ENCODE measurements at places on chromosomes 12 and 14.

DNA sequence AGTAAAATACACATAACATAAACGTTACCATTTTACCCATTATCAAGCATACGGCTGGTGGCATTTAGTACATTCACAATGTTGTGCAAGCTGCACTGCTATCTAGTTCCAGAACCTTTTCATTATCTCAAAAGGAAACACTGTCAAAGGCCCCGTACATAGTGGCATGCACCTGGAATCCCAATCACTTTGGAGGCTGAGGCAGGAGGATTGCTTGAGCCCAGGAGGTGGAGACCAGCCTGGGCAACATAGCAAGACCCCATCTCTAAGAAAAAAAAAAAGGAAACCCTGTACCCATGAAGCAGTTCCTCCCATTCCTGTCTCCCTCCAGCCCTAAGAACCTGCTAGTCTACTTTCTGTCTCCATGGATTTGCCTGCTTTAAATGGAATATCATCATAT lies 7.4 kb upstream of the HVCN1 start:
- no peak for DNase-seq

- DNase-seq: no peak
Measured at GRCh38 chr12:1559676-1560091, 34.7 kb downstream of the FBXL14 start.

DNA sequence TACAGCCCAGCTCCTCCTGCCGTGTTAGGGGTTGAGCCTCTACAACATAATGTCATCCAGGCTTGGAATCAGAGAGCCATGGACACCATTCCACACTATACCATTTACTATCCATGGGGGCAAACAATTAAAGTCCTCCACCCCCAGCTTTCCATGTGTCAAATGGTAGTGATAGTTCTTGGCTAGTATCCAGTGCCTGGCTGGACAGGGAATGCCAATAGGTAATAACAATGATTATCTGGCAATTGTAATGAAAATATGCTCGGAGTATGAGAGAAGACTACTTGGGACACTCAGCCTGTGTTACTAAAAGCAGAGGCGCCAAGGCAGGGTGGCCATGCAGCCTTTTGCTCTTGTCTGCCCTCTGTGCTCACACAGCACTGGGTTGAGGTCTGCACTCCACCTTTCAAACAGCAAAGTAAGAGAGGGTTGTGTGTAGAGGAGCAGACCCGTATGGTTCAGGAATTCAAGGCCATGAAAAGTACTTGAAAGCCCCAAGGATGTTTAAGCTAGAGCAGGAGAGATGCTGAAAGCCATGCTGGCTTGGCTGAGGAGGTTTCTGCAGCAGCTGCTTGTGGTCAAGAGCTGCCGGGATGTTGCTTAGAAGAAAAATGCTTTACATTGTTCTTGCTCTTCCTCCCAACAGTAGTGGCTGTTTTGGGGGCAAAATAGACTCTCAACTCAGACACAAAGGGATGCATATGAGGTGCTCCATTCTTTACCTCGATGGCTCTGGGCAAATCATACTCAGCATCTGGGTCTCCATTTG lies 10.6 kb downstream of the SERPINA3 start:
- DNase-seq: no peak

DNA sequence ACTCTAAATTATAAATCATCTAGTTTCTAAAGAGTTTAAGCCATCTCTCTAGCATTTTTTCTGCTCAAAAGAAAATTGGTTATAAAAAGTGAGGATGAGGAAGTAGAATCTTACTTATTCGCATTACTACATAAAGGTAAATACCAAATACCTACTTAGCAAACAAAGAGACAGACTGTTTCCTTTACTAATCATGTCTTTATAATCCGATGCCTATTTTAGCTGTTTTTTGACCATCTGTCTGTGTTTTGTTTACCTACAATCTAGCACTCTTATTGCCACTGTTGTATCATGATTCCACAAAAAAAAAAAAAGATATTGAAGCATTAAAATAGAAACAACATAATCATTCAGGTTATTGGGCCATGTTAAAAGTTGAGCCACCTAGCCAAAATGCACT lies 396.2 kb downstream of the PAWR start:
- no peak for DNase-seq

DNA sequence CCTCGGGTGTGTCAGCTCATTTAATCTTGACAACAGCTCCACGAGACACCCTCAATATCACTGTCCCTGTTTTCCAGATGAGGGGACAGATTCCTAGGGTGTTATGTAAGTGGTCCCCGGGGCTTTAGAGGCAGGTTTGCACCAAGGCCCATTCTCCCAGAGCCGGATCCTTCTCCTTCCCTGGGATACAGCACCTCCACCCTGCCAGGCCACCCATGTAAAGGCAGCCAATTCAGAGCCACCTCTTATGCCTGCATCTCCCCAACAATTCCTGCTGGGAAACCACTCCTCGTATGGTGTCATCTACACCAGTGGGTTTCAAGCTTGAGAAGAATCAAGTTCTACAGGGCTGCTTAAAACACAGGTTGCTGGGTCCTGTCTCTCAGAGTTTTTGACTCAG lies 4.1 kb upstream of the CYP46A1 start:
- no peak for DNase-seq

DNA sequence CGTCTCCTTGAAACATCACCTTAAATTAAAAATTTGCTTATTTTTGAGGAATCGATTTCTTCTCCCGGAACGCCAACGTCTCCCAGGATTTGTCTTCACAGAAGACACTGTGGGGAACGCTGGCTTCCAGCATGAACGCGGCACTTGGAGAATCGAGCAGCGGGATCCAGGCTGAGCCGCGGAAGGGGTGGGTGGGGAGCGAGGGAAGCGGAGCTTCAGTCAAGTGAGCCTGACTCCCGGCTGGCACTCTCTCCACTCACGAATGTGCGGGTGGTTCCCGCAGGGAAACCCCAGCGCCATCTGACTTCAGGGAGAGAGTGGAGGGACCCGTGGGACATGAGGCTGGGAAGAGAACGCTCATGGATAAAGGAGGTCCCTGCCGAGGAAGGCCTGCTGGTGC lies 506.0 kb upstream of the TMEM132C start:
- DNase-seq: no peak

DNA sequence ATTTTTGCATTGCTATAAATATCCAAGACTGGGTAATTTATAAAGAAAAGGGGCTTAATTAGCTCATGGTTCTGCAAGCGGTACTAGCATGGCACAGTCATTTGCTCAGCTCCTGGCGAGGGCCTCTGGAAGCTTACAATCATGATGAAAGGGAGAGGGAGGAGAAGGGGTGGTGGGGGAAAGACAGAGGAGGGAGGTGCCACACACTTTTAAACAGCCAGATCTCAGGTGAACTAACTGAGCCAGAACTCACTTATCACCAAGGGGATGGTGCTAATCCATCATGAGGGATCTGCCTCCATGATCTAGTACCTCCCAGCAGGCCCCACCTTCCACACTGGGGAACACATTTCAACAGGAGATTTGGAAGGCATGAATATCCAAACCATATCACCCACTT lies 476.3 kb downstream of the PCNX1 start:
- DNase-seq: no peak

DNA sequence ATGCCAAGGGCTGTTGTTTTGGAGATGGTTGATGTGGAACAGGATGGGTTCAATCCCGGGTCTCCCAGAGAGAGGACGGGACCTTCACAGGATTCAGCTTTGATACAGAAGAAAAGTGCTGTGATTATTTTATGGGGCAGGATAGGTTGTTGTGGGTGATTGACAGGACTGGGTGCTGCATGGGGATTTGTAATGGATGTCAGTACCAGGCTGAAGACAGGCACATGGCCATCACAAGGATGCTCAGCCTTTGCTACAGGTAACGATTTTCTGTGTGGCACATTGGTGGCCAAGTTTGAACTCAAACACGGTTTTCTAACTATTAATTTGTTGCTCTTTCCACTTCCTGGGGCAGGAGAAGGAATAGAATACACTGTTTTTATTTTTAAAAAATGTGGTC lies 4.5 kb upstream of the GUCY2C start:
- no peak for DNase-seq

- no peak for DNase-seq
Measured at GRCh38 chr14:38544776-38545175, 288.9 kb upstream of the CLEC14A start.

GRCh38 chr12:121442028-121442948 lies 42.4 kb downstream of the RNF34 start:
- no peak for DNase-seq

DNA sequence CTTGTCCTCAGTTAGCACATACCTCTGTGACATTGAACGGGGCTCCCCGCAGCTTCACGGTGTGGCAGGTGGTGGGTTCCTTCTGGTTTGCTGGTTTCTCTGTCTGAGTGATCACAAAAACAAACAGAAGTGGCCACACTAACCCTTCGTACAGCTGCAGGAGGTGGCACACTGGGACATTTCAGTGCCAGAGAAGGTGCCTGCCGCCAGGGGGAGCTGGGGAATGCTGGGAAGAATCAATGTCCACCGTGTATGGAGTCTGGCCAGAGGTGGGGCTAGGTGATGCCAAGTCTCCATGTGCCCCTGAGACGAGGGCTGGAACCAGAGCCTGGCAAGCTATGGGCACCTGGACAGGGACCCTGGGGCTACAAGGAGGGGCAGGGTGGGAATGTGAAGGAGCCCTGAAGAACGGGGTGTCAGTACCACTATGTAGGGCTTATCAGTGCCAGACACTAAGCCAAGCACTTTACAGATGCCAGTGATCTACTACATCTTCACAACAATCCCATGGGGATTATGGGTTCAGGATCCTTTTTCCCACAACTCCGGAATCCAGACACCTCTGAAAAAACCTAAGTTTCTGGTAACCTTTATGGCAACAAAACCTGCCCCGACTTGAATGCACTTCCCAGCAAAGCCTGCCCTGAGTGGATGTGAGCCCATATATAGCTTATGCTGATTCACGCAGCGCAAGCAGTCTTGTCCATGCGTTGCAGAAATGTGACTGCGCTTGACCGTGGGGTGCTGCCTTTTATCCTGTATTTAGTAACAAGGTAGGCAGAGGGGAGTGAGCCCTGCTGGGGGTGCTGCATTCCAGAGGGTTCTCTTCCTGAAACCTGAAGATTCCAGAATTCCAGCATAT lies 10.8 kb downstream of the RBM19 start:
- no peak for DNase-seq

DNA sequence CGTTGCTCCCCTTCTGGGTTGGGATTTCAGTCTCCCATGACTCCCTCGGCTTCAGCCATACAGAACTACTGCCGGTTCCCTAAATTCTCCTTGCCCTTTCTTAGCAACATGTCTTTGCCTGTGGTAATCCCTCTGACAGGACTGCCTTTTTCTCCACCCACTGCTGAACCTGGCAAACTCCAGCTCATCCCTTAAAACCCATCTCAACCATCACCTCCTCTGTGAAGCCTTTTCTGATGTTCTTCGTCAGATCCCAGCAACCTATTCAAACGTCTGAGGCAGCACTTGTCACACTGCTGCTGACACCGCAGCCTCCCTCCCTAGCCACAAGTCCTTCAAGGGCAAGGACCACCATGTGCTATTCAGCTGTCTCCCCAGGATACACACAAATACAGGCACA lies 10.2 kb upstream of the SMUG1 start:
- DNase-seq: no peak

GRCh38 chr14:90649557-90650135 lies 166.6 kb downstream of the TTC7B start:
- DNase-seq: no peak

DNA sequence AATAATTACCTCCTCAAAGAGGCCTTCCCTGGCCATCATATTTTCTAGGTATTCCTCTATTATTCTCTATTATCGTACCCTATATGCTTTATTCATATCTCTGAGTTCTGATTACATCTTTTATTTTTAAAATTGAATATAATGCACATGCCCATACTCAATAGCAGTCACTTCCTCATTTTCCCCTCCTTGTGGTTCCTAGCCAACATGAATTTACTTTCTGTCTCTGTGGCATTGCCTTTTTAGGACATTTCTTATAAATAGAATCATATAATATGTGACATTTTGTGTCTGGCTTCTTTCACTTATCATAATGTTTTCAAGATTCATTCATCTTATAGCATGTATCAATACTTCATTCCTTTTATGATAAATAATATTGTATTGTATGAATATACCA lies 74.4 kb upstream of the TRHDE start:
- DNase-seq: no peak

DNA sequence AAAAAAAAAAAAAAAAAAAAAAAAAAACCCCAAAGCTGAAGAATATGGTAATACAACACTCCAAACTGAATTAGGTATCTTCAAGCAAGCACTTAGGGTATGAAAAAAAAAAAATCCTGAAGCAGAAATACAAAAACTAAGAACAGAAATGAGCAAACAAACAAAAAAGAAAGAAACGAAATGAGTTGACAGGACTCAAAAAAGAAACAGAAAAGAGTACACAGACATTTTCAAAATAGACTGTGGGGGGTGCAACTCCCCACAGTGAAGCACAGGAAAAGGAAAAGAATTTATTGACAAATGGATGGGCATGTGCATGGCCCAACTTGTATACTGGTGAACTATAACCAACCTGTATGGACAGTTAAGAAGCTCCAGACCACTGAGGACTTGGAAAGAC lies 24.6 kb downstream of the RPS6KA5 start:
- no peak for DNase-seq

DNA sequence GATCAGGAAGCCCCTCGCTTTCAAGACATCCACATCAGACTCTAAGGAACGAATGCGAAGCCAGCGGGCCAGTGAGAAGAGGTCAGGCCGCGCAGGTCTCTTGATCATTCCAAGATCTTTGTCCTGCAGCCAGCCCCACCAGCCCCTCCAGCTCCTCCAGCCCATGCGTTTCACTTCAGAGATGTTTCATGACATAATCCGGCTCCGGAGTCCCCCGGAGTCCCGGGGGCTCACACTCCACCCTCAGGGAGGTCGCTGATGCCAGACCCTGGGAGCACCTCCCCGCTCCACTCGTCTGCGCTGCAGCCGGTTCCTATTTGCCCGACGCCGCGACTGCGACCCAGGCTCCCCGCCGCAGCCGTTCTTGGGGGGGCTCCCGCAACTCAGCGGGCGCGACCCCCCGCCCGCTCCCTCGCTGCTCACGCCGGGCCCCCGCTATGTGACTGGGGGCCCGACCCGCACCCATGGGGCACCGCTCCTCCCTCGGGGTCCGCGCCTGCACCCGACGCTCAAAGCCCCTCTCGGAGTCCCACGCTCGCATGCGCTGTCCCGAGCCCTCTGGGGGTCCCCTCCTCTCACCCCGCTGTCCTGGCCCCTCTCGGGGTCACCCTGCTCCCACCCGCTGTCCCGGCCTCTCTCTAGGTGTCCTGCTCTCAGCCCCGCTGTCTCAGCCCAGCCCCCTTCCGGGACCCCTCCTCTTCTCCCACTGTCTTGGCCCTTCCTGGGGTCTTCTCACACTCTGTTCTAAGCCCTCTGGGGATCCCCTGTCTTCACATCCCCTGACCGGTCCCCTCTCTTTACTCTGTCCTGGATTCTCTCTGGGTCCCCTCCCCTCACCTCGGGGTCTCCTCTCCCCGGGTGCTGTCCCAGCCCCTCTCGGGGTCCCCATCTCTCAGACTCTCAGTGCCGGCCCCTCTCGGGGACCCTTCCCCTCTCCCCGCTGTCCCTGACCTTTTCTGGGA lies 1.1 kb downstream of the TAOK3 start:
- no peak for DNase-seq

DNA sequence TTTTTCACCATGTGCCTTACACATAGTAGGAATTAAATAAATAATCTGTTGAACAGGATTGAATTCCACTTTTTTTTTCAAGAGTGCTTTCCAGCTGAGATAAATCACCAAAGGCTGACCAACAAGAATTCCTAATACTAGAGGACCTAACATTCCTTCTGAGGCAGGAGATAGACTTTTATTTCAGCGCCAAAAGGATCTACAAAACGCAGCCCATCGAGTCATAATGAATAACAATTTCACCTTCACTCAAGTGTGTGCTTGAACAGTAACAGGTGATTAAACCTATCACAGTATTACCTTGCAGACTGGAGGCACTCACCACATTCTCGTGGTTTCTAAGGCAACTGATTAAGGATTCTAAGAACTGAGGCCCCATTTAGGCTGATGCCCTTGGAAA lies 224.3 kb upstream of the ATP2B1 start:
- no peak for DNase-seq

- DNase-seq: no peak
Measured at GRCh38 chr14:69985463-69985862, 106.2 kb downstream of the SMOC1 start.

Data from stimulated activated CD8-positive, alpha-beta memory T cell treated with anti-CD3 and anti-CD28 coated beads, Interleukin-4, amount 100 ng/mL, for 24 hours (primary cell).